Aorta (tissue), 5 donors: ENCODE measurements at places on chromosomes 4 and X. TPM values are rescaled to one million over a fixed set of nuclear protein-coding genes. Genes with fewer than 3 reads are reported as not detected.

DNA sequence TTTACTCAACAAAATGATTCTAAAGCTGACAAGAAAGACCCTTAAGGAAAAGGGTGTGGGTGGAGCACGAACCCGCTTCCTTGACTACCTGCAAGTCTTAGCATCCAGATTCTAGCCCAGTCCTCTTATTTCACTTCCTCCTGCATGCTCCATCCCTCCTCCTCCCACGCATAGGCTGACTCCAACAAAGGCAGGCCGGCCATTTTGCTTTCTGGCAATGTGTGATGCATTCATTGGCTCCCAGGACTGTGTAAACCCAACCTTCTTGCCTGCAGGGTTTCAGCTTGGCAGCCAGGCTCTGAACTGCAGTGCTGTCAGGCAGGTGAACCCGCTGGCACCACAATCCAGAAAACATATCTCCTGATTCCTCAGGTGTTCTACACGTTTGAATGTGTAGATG is 39.3 kb downstream of the RTL9 start:
- no peak for DNase-seq

- DNase-seq = no peak
Observed at GRCh38 chr4:92090887-92091286, 212.9 kb upstream of the GRID2 start.

DNA sequence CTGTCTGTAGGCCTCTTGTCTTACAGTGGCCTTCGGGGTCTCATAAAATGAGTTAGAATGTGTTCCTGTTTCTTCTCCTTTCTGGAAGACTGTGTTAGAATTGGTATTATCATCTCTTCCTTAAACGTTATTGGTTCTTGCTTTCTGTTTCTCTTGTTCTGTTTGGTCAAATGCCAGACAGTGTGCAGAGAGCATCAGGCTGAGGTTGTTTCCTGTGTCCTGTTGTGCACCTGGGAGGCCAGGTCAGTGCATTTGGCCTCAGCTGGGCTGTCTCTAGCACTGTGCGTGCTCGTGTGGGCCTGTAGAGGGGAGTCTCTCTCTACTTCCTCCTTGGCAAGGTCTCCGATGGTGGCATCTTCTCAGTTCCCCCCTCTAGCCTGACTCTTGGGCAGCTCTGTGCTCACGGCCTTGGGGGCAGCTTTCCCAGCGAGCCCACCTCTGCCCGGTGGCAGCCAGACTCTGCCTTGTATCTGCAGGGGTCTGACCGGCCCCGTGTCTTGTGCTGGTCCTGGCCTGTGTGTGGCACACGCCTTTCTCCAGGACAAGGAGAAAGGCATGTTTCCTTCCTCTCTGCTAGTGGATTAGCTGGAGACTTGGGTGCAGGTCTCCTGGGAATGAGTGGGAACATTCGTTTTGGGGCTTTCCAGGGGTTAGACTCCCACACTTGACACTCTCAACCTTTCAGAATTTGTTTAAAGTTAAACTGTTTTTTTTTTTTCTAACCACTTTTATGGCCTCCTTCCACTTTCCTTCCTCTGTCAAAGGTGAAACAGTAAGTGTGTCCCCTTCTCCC is 62.3 kb downstream of the FAM193A start:
- DNase-seq = no peak

- peak; percentile 6 for DNase-seq
Observed at GRCh38 chrX:18877469-18877868, 106.4 kb downstream of the PHKA2 start.

DNA sequence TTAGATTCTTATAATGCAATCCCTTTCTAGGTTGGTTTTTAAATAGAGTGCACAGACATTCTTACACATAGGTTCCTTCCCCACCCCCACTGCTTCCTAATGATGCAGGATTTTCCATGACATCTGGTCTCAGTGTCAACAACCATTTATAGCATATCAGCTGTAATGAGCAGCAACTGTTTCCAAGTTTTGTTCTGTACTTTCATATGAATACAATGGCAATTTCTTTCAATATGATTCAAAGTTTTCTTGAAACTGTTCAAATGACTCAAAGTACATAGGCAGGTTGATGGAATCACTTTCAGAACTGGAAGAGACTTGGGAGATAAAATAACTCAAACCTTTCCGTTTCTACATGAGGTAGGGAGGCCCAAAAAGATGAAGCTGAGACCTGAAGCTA is 220.7 kb downstream of the CAMK2D start:
- DNase-seq = no peak

- peak; percentile 77 for DNase-seq
Observed at GRCh38 chr4:2402048-2402842, 16.2 kb downstream of the ZFYVE28 start.

GRCh38 chr4:103150677-103151076 is 47.5 kb downstream of the CENPE start:
- no peak for DNase-seq

DNA sequence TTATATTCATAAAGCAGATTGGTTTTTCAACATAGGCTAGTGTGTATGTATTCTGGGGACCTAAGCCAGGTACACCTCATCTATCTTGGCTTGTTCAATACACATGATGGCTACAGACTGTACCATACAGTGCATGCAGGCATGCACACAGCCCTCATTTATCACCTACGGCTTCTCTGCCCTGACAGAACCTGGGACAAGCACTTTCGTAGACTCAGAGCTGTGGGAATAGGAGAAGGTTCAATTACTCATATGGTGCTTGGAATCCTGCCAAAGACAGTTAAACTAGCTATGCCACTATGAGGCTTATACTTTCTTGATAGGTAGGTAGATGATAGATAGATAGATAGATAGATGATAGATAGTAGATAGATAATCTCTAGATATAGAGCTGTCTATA is 457.2 kb downstream of the GALNTL6 start:
- no peak for DNase-seq

DNA sequence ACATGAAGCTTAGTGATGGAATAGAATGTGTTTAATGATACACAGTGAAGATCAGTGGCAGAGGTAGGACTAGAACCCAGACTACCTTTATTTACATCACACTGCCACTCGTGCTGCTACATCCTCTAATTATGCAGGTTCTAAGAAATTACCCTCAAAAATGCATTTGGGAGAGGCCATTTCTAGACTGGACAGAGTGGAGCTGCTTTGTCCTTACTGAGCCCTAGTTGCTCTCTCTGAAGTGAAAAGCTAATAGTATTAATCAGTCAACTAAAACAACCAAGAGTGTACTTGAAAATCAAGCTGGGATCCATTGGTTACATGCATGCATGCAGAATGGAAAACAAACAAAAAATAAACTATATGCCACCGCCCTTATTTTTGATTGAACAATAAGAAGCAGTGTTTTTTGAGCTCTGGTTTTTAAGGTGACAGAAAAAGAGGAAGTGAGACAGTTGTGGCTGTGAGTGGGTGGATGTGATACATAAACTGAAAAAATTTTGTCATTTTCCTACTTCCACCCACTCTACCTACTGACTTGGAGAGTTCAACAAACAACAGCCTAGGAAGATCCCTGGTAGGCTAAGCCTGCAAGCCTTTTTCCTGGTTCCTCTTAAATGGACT is 6.8 kb upstream of the VSIG4 start:
- no peak for DNase-seq

DNA sequence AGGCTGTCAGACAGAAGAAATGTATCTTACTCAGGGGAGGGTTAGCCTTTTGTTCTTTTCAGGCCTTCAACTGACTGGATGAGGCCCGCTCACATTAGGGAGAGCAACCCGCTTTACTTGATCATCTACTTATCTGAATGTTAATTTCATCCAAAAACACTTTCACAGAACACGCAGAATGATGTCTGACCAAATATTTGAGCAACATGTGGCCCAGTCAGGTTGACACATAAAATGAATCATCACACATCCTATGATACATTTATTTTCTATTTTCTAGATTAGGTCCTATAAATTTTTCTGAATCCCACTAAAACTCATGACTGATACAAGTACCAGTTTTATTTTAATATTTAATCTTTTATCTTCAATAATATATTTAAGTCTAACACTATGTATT is 260.3 kb downstream of the IL15 start:
- no peak for DNase-seq

DNA sequence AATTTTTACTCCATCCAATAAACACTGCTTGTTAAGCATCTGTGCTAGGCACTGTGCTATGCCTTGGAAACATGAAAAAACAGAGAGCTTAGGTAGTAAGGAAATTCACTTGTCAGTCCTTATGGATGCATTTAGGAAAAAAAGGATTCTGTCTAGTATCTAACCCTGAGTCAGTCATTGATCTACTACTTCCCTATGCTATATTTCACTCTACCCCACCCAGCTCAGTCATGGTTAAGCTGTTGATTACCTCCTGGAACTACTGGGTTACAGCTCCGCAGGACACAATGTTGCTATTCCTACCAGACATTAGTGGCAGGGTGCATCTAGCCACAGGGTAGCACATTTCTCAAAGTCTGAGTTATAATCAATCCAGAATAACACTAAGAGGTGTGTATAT is 2.9 kb upstream of the USP53 start:
- DNase-seq = no peak

GRCh38 chr4:145019346-145019745 is 78.7 kb downstream of the ANAPC10 start:
- no peak for DNase-seq

DNA sequence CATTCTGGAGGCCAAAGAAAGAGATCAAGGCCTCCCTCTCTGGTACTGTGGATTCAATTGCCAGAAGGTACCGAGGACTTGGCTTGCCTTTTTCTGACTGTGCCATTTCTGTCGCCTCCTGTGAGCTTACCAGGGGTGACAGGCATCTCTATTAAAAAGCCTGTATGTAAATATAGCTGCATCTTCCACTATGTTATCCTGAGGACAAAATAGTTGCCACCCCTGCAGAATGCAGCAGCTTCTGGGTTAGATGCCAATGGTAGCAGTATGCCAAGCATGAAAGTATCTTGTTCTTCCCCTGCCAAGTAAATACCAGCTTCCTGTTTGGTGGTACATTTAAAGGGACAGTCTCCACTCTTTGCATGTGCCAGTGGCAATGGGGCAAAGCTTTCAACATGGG is 10.7 kb downstream of the TRPC5OS start:
- no peak for DNase-seq

GRCh38 chrX:74421036-74421739 is at the start of gene SLC16A2:
Gene SLC16A2, plus strand, starts transcription at chrX:74421493. Its CDS starts 145 bp downstream, at chrX:74421638.
- DNase-seq = peak; percentile 81

- DNase-seq = peak; percentile 98
Observed at GRCh38 chr4:119300101-119300978, 21.6 kb downstream of the FABP2 start.

GRCh38 chr4:109990261-109991257 is 77.9 kb downstream of the EGF start:
- no peak for DNase-seq

GRCh38 chrX:1031521-1032430 is 180.7 kb downstream of the CRLF2 start:
- DNase-seq = no peak

DNA sequence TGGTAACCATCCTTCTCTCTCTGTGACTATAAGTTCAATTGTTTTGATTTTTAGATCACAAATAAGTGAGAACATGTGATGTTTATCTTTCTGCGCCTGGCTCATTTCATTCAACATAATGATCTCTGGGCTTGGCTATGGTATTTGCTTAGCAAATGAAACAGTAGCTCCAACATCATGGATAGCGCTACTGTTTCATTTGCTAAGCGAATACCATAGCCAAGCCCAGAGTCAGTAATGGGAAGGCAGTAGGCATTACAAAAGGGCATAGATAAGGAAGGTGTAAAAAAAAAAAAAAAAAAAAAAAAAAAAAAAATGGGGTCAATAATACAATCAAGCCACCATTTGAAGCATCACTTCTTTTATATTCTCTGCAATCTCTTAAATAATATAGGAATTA is 469.0 kb upstream of the ATOH1 start:
- no peak for DNase-seq

DNA sequence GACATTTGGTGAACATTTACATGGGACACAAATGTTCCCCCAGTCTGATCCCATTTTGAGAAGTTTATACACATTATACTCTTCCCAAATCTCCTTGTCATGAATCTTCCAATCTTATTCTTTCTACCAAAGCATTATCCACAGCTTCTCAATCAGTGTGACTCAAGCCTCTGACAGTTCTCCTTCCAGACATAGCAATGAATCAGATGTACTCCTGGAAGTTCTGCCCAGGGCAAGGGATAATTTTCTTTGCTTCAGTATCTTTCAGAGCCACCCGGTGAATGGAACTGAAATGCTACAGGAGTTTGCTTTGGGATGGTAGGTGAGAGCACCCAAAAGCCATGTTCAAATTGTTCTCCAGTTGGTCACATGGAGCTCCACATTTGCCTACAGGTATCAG is 145.5 kb downstream of the ANXA5 start:
- DNase-seq = no peak

- no peak for DNase-seq
Observed at GRCh38 chr4:129336457-129337227, 240.7 kb downstream of the C4orf33 start.

DNA sequence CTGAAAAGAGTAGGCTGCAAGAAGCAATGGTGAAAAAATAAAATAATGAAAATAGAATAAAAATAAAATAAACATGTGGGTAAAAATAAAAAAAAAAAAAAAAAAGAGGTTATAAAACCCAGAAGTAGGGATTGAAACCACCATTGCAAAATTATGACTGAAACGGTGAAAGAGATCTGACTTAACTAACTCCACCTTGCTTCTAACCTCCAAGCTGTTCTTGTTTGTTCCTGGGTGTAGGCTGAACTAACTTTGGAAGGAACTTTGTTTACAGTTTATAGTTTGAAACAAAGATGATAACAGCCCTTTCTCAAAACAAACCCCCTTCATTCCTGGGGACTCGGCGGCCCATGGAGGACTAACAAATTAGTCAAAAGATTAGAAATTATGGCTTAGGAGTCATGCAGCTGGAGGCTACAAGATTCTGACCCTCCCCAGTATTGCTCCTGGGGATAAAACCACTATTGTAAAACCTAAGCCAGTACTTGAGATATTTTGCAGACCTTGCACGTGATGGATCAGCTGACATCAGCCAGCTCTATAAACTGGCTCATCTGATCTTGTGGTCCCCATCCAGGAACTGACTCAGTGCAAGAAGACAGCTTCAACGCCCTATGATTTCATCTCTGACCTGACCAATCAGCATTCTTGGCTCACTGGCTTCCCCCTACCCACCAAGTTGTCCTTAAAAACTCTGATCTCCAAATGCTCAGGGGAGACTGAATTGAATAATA is 30.4 kb downstream of the DDX60L start:
- DNase-seq = no peak

DNA sequence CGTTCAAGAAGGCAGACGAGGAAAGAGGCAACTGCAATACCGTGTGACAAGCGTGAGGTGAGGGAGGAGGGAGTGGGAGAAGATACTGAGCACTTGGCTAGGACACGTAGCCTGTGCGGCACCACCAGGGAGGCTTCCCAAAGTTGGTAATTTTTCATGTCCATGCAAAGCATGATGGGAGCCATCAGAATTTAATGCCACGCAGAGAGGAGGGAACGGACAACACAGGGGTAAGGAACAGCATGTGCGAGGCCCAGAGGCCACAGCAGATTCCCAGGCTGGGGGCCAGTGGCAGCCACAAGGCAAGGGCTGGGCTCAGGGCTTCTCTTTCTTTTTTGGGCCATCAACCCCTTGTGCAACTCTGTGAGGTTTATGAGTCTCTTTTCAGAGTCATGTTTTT is 11.0 kb upstream of the CLDN24 start:
- no peak for DNase-seq

GRCh38 chr4:124753941-124754581 is 41.5 kb upstream of the ANKRD50 start:
- no peak for DNase-seq

Gene NCAPG
- total RNA-seq = 0.78 TPM

Gene DOK7
- total RNA-seq = 9.1 TPM

Gene ARR3
- not detected for total RNA-seq

Gene NWD2
- total RNA-seq = not detected

Gene FHIP1A
- 2.8 TPM for total RNA-seq

Gene GABRB1
- total RNA-seq = 0.71 TPM

Gene CT45A3
- not detected for total RNA-seq

Gene EDA2R
- 6.2 TPM for total RNA-seq

Gene GPR78
- not detected for total RNA-seq
